ENCODE measurements at places on chromosomes 7 and 10.

GRCh38 chr10:71998840-71999194 is 34.6 kb downstream of the CHST3 start:
- no peak for DNase-seq

- DNase-seq, result no peak
Measured at GRCh38 chr10:52775132-52775647, 2.6 kb upstream of the MBL2 start.

DNA sequence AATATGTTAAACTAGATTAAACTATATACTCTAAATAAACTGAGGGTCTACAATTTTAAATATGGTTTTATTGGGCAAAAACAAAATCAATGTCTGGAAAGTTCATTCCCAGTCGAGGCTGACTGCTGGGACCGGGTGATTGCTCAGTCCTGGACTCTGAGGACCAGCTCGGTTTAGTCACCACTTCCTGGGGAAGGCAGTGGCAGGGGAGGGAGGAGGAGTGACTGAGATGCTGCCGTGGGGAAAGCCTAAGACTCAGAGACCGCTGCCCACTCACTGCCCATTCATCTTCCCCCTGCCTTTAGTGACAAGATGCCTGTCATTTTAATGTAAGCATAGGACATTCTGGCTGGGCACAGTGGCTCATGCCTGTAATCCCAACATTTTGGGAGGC is 29.0 kb downstream of the ATOH7 start:
- peak; percentile 12 for DNase-seq

DNA sequence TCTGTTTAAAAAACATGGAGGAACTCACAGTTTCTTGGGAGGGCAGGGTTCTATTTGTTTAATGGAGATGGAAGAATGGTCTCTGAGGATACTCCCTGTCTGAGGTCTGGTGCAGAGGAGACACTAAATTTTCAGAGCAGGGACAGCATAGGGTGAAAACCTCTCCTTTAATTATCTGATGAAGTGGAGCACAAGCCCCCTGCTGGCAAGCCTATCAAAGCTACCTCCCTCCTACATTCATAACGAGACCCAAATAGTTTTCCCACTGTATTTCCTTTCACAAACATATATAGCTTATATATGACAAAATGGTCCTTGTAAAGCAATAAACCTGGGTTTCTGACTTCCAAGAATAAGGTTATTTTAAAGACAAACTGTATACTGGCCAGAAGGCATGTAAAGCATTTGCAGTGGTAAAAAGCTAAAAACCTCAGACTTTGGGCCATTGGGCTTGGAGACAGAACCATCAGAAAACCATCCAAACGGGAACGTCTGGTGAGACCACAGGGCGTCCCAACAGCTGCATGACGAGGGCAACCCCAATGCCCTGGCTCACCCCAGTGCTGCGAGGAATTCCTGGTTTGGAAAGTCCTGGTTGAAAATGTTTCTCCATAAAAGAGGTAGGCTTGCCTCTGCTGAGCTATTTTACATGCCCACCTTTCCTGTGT is 201.3 kb downstream of the FANK1 start:
- no peak for DNase-seq

- no peak for DNase-seq
Measured at GRCh38 chr10:108003061-108003460, 838.6 kb upstream of the SORCS1 start.

DNA sequence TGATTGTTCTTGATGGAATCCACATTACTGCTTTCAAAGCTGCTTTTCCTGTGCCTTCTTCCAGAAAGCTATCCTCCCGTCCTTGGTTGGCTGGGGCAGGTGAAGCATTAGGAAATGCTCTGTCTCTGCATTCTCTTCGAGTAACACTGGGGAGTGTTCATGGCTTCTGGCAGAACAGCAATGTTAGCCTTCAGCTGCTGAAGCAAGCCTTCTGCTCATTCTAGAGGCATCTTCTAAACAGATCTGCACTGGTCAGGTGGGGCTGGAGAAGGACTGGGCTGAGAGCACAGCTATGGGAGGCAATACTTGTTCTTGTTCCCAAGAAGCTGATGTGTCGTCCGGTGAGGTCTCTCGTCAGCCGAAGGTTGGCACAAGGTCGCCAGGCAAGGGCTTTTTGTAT is 80.6 kb downstream of the MGMT start:
- no peak for DNase-seq

DNA sequence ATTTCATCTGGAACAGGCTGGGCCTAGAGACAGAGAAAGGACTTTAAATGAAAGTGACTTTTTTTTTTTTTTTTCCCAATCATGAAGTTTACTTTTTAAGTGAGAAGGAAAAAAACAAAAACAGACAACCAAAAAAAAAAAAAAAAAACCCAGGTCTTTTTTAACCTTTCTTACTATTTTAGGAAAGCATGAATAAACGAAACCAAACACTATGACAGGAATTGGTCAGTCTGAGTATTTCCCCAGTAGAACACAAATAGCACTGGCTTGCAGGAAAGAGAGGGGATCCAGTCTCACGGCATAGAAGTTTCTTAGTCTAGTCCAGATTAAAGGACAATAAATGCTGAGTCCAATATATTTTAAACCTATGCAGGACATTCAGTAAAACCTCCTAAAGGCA is 180.5 kb upstream of the CCDC6 start:
- DNase-seq, result no peak

DNA sequence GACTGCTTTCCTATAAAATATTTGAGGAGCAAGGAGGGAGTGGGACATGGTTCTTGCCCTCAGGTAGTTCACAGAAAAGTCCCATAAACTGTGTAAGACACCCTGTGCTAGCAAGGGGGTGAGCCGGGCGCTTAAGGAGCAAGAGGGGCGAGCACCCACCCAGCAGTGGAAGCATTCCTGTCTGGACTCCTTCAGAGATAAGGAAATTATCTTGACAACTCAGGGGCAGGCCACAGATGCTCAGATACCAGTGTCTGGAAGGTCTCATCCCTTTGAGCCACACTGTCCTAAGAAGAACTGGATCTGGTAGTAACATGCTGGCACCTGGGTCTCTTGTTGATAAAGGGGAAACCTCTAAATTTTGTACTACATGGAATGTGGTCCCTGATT is 54.1 kb downstream of the DAGLB start:
- no peak for DNase-seq

- DNase-seq, result no peak
Measured at GRCh38 chr7:108282427-108282996, 152.4 kb upstream of the LAMB4 start.

GRCh38 chr7:150404172-150404804 is 25.2 kb downstream of the ZNF775 start:
- no peak for DNase-seq

DNA sequence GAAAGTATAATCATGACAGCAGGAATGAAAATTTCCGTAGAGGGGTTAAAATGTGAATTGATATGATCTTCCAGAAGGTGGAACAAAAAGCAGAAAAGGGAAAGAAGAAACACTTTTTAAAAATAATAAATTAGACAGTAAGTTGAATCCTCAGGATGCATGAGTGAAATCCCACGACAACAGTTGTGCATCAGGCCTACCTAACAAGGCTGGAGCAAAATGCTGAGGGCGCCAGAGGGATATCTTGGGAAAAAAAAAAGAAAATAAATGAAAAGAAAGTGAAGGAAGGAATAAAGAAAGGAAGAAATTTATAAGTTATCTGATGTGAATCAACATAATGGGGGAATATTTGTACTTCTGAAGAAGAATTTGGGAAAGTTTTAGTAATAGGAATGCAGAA is 13.0 kb upstream of the HUS1 start:
- no peak for DNase-seq

DNA sequence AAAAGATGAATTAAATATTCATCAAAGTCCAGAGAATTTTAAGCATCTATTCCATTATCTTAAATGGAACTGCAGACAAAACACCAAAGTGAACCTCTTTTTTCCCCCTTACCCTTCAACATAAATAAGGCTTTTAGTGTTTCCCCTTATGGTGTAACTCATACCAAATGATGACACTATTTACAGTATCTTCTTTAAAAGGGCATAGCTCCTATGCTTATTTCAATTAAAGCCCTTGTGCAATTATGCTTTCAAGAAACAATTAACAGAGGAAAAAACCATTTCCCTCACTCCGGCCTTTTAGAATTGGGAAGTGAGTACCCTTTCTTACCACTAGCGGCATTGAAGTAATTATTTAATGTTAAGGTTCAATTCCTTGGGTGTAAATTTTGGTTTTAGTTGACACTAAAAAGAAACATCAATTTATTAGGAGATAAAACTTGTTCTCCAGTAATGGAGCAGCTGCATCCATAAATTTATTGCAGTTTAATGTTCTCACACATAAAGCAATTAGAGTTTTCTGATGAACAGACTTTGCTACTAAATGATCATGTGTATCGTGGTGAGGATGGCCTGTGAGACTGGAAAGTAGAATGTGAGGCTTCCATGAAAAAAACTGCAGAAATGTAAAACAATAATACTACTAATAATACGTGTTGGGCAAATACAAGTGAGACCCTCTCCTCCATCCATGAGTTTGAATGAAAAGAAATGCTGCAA is 661.3 kb downstream of the PARD3 start:
- no peak for DNase-seq

DNA sequence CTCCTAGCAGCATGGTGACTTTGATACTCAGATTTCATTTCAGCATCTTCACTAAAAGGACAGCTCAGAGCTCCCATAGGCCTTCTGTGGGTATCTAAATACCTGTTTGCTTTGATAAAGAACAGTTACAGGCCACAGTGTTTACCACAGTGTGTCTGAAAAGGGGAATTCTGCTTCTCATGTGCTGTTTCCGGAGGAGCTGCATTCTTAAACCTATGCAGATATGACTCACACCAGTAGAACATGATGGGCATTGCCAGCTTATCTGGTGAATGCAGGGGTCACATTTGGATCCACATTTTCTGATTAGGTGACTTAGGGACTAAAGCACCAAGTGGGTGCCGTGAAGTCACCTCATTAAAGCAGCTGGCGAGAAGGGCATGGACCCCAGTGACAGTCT is 52.6 kb downstream of the TRRAP start:
- DNase-seq, result no peak

DNA sequence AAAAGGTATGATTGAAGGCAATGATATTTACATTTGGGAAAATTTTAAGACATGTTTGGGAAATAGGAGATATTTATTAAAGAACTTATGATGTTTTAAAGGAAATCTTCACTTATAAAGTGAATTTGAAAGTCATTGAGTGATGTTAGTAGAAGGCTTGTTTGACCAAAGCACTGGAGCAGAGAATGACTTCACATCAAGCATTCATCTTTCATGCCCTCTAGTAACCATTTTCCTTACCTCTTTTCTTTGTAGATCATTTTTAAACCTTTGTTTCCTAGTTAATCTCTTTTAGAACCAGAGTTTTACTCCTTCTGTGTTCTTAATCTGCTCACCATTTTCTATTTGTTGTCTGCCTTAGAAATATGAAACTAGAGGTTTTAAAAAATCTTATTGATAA is 111.3 kb upstream of the FOXP2 start:
- DNase-seq, result no peak

GRCh38 chr10:58164517-58164916 is 103.2 kb downstream of the IPMK start:
- no peak for DNase-seq

DNA sequence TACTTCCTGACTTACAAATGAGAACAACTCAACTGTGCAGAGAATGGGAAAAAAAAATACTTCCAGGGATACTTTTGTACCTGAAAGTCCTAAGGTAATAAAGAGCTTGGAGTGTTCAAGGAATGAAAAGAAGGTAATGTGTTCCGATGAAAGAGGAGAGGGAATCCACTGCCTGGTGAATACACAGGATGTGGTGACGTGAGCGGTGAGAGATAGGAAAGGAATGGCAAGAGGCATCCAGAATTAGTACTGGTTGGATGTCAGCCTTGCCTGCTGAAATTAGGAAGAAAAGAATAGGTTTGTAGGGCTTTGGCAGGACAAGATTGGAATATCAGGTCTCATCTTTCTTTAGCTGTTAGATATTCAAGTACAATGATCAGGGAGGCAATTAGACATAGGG is 347.7 kb downstream of the POM121L12 start:
- DNase-seq, result no peak

DNA sequence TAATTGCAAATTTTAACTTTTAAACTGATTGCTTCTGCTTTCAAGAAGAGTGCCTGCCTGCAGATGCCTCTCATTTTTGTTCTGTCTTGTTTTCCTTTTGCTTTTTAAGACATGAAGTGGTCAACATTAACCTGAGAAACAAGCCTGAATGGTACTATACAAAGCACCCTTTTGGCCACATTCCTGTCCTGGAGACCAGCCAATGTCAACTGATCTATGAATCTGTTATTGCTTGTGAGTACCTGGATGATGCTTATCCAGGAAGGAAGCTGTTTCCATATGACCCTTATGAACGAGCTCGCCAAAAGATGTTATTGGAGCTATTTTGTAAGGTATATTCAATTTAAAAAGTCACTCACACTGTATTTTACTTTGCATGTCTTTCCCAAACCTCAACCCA is 8.8 kb downstream of the GSTO2 start:
- no peak for DNase-seq

GRCh38 chr7:7498856-7499255 is 36.8 kb downstream of the COL28A1 start:
- DNase-seq, result no peak

- no peak for DNase-seq
Measured at GRCh38 chr7:30354791-30355190, 70.4 kb downstream of the ZNRF2 start.

- no peak for DNase-seq
Measured at GRCh38 chr10:91864099-91864498, 45.2 kb downstream of the FGFBP3 start.

- no peak for DNase-seq
Measured at GRCh38 chr7:107641676-107642075, 19.0 kb upstream of the SLC26A4 start.

- DNase-seq, result peak; percentile 35
Measured at GRCh38 chr7:90119178-90119971, 34.9 kb upstream of the STEAP1 start.

DNA sequence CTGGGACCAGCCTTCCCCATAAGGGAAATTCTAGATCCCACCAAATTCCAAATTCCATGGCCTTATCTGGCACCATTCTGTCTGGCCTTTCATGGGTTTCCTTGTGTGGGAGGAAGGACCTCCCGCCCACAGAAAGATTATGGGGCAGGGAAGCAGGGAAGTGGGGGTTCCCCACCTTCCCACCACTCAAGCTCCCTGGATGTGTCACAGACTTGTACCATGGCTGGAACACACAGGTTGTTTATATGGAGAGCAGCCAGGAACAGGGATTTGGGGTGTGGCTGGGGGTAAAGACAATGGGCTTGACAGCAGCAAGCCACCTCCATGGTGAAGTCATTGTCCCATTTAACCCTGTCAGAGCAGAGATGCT is 18.3 kb downstream of the UNC5B start:
- no peak for DNase-seq

DNA sequence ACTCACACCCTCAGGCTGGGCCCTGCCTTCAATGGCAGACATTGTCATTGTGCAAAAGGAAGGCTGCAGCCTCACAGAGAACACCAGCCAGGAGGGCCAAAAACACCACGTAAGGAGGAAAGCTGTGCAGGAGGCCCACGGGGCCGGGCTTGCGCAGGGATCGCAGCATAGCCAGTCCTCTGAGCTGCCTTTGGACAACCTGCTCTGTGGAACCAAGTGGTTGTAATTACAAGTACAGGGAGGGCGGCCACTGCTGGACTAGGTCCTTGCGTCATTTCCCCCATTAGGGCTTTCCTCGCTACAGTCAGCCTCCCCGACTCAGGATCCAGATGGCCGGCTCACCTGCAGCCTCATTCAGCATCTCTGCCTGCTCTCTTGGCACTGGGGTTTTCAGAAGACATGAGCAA is 66.9 kb downstream of the FAM53B start:
- DNase-seq, result no peak

GRCh38 chr7:3464900-3465622 is 164.0 kb downstream of the SDK1 start:
- peak; percentile 36 for DNase-seq

Measured in activated naive CD8-positive, alpha-beta T cell treated with anti-CD3 and anti-CD28 coated beads, Interleukin-2, amount 50 U/mL, for 24 hours (primary cell).